ENCODE measurements at places on chromosomes 2 and 18.

DNA sequence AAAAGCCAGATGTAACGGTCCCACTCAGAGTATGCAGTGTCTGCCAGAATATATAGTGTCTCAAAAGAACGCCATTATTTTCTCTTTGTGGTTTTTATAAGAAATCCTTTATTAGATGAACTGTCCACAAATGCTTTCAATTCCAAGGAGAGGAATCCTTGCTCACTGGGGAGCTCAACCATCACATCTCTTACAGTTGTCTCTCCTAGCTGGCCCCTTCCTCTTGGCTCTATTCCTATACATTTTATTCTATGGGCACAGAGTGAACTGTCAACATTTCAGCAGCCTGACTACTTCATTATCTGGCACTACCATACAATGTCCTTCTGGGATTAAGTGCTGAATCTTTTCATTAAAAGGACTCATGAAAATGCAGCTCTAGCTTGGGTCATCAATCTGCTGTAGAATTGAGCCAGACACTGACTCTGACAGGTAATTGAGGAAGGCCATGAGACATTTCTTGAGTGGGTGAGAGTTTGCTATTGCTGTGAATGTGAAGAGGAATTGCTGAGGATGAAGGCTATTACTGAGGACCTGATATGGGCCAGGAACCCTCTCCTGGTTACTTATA lies 96.5 kb upstream of the THOC1 start:
- DNase-seq = no peak

DNA sequence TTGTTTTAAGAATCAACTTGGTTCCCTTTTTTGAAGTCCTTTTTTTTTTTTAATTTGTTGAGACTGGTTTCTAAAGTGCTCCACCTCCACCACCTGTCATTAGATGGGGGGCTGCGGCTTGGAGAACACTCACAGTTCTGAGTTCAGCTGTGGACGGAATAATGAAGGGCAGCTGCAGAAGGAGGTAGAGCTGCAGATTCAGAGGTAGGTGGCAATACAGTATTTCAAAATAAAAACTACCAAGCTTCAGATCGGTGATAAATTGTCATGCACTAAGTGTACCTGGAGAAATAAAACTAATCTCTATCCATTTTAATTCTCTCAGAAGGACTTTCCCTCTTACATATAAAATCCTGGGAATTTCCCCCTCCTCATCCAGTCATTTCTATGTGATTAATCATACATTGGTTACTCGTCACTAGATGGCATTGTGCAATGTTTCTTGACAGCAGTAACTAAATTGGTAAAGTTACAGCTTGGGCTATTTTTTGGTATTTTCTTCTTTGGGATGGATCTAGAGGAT lies 81.1 kb upstream of the SLC39A10 start:
- no peak for DNase-seq

GRCh38 chr2:200585340-200585729 lies 479 bp upstream of the AOX1 start:
- DNase-seq = no peak

DNA sequence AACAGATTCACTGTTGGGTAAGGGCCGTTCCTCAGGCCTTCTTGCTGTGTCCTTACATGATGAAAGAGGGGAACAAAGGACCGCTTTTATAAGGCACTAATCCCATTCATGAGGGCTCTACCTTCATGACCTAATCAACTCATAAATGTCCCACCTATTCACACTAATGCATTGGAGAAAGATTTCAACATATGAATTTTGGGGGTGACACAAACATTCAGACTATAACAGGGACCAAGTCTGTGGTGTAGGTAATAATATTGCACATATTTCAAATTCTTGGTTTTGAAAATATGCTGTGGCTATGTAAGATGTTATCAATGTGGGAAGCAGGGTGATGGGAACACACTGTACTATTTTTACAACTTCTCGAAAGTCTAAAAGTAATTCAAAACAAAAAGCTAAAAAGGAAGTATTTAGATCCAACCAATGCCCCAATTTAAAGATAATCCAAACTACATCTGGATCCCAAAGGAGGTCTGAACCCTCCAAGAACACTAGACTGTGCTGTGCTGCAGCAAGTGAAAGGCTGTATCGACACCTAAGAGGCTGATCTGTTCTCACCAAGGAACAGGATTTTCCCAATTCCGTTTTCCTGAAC lies 82.4 kb upstream of the TGIF1 start:
- no peak for DNase-seq

DNA sequence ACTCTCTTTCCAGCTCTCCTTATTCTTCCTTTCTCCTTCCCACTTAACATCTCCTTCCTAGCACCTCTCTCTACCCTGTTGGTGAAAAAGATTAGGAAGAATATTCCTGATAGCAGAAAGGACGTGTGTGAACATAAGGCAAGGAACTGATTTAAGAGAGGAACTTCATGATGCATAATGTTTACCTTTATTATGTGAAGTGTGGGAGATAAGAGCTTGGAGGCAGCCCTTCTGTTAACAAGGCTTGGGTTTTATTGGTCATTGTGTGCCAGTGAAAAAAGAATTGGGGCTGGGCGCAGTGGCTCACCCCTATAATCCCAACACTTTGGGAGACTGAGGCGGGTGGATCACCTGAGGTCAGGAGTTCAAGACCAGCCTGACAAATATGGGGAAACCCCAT lies 34.4 kb downstream of the KCNJ13 start:
- no peak for DNase-seq

- DNase-seq = no peak
These were observed 302.0 kb downstream of the PIEZO2 start for GRCh38 chr18:10847408-10847790.

GRCh38 chr2:1375794-1376193 lies 37.5 kb upstream of the TPO start:
- no peak for DNase-seq

DNA sequence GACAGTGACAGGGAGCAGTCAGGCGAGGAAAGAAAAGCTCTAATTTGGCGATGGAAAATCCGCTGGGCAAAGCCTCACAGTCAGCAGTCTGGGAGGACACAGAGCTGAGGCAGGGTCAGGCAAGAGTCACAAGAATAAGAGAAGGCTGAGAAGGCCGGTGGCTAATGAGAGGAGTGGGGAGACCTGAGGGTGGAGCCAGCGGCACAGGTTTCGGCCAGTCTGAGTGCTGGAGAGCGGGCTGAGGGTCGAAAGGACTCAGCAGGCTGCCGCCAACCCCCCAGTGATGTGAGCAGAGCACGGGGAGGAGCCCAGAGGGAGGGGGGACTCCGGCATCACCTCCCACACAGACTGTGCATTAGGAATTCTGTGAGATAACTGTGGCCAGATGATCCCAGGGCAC lies 500.6 kb upstream of the MYT1L start:
- no peak for DNase-seq

DNA sequence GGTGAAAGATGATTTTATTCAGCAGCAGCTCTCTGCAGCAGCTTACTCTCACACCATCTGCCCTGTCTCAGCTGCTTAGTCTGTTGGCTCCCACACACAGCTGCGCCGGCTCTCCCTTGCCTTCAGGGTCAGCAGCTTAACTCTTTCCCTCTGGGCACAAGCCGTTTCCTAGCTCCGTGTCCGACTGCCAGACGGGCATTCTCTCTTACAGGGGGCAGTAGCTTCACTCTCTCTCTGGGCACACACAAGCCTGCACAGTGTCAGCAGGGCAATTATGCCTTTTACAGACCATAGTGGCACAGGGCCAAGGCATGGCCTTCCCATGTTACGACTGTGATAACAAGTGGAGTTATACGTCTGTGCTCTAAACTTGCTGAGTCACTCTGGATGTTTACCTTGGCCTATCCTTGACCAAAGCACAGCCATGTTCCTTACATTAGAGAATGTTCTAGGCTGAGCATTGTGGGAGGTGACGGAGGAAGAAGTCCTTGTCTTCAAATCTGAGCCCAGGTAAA lies 31.7 kb downstream of the PCARE start:
- no peak for DNase-seq

DNA sequence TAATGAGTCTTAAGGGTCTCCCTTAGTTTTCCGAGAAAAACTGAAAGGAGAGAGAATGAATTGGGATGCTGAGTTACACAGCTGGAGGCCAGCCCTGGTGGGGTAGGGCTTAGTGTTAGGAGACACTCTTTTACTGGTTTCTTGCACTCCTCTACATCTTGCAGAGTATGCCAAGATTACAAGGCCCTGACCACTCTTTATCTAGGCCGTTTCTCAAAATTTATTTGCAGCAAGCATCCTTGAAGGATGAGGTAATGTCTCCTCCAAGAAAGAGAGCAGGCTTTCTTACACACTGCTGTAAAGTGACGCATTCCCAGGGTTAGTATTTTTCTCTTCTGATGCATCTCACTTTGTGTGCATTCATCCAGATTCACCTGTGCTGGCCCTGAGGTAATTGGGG lies 166.2 kb downstream of the TDRD15 start:
- DNase-seq = no peak

- no peak for DNase-seq
These were observed 79.3 kb downstream of the BIRC6 start for GRCh38 chr2:32436150-32436549.

DNA sequence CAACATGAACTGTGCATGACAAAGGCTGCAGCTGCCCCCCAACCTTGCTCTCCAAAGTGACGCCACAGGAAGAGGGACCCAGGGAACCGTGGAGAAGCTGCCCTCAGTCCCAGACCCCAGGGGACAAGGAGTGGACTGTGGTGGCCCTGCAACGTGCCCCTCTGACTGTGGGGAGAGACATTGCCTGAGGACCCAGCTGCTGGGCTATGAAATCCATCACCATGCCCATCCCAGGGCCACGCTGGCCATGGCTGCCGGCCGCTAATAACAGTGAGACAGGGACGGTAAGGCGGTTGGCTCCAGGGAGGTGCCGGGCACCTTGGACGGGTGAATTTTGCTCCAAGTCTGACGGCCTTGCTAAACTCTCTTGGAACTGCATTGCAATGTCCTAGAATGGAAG lies 211.3 kb upstream of the HDAC4 start:
- no peak for DNase-seq

DNA sequence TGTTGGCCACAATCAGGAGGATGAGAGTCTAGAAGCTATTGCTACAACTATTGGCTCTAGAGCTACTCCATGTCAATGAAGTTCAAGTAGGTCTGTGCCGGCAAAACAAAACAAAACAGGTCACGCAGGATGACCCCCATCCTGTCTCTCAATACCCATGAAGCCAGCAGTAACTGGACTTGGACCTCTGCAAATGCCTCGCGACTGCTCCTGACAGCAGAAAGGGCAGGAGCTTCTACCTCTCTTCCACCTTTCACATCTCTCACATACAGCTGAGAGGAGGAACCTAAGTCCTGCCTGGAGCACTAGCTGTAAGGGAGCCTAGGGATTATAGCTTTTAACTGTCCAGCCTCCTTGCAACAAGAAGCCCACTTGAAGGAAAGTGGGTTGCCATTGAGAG lies 16.0 kb downstream of the PRKAG3 start:
- no peak for DNase-seq

DNA sequence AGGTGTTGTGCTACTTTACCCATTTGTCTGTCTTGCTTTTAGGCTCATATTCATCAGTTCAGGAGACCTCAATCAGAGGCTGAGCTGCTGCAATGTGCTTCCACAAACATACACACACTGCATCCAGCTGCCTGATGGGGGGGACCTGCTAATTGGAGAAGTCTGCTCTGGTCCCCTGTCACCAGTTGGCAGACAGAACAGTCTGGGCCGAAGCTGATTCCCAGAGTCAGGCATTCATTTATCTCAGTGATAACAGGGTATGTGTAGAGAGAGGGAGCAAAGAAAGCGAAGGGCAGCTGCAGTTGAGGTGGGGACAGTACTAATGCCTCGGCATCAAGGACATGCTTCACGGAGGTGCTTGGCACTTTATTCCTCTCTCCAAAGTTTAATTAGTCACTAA lies 584.3 kb upstream of the PIK3C3 start:
- no peak for DNase-seq
